ENCODE measurements at places on chromosomes 13 and 19. TPM values are rescaled to one million over a fixed set of nuclear protein-coding genes. Genes with fewer than 3 reads are reported as not detected.

DNA sequence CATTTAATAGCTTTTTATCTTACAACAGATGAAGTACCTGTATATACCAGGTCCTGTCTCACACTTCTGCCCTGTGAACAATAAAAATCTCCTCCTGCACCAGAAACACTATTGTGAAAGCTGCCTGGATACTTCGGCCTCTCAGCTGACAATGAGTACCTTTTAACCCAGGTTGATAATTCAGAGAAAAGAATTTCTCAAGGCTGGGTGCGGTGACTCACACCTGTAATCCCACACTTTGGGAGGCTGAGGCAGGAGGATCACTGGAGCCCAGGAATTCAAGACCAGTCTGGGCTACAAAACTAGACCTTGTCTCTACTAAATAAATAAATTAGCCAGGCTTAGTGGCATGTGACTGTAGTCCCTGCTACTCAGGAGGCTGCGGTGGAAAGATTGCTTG lies 65.3 kb upstream of the TM9SF2 start:
- no peak overlapping the region for H3K27ac ChIP-seq
- peaks cover 5% of the 10 kb centered on the region for H3K4me1 ChIP-seq
- no peaks in the 10 kb centered on the region for H3K27me3 ChIP-seq
- H3K36me3 ChIP-seq, result no peaks in the 10 kb centered on the region
- no peak overlapping the region for H3K4me3 ChIP-seq

DNA sequence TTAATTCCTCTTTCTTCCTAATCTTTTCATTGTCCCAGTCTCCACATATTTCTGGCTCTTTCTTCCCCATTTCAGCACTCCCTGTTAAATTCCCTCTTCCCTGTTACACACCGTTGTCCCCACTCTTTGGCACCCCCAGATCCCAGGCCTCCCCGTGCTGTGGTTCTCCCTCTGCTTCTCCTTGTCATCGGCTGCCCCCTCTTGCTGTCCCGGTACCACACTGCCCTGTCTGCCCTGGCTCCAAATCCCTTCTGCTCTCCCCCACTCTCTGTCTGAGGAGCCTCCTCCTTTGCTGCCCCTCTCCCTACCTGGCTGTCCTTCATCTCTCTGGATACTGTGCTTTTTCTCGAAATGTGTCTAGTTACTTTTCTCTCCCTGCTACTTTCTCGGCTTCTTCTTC lies 983 bp downstream of the ZNF415 start:
- no peak for DNase-seq
- no peak overlapping the region for H3K27ac ChIP-seq
- no peaks in the 10 kb centered on the region for H3K36me3 ChIP-seq
- no peaks in the 10 kb centered on the region for H3K27me3 ChIP-seq

- no peak for DNase-seq
- H3K36me3 ChIP-seq, result no peaks in the 10 kb centered on the region
- H3K27me3 ChIP-seq, result no peaks in the 10 kb centered on the region
- no peaks in the 10 kb centered on the region for H3K4me1 ChIP-seq
- no peak overlapping the region for H3K4me3 ChIP-seq
Observed at GRCh38 chr13:78786459-78786858, 127.5 kb upstream of the OBI1 start.

- peak overlapping the region; percentile 84 for H3K27ac ChIP-seq
- no peaks in the 10 kb centered on the region for H3K27me3 ChIP-seq
- DNase-seq, result no peak
- H3K4me1 ChIP-seq, result peaks cover 40% of the 10 kb centered on the region
- H3K4me3 ChIP-seq, result no peak overlapping the region
- H3K36me3 ChIP-seq, result no peaks in the 10 kb centered on the region
Observed at GRCh38 chr19:13834244-13835069, 39.2 kb downstream of the ZSWIM4 start.

GRCh38 chr19:38729653-38730469 lies 14.4 kb downstream of the CAPN12 start:
- H3K36me3 ChIP-seq, result peaks cover 54% of the 10 kb centered on the region
- no peaks in the 10 kb centered on the region for H3K27me3 ChIP-seq
- DNase-seq, result peak; percentile 61
- peak overlapping the region; percentile 93 for H3K27ac ChIP-seq
- no peak overlapping the region for H3K4me3 ChIP-seq

GRCh38 chr13:112219740-112220139 lies 152.8 kb downstream of the SOX1 start:
- no peaks in the 10 kb centered on the region for H3K4me1 ChIP-seq
- no peaks in the 10 kb centered on the region for H3K36me3 ChIP-seq
- no peak for DNase-seq
- H3K27ac ChIP-seq, result no peak overlapping the region
- no peaks in the 10 kb centered on the region for H3K27me3 ChIP-seq
- no peak overlapping the region for H3K4me3 ChIP-seq

DNA sequence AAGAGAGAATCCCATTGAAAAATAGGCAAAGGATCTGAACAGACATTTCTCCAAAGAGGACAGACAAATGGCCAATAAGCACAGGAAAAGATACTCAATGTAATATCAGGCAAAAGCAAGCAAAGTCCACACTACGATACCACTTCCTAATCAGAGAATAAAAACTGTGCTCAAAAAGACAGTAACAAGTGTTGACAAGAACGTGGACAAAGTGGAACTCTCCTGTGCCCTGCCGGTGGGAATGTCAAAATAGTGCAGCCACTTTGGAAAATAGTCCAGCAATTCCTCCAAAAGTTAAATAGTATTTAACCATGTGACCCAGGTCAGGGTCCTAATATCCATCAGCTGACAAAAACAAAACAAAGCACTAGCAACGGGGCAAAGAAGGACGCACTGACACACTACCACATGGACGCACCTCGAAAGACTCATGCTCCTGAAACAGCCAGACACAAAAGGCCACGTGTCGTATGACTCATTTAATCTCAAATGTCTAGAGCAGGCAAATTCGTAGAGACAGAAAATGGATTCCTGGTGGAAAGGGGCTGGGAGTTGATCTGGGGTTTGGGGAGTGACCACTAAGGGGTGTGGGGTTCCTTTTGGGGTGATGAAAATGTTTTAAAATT lies 5.2 kb downstream of the MIER2 start:
- H3K27me3 ChIP-seq, result no peaks in the 10 kb centered on the region
- no peak overlapping the region for H3K27ac ChIP-seq
- no peak overlapping the region for H3K4me3 ChIP-seq
- H3K36me3 ChIP-seq, result peaks cover 3% of the 10 kb centered on the region
- peaks cover 11% of the 10 kb centered on the region for H3K4me1 ChIP-seq

GRCh38 chr13:101049166-101049850 lies 367.0 kb downstream of the NALCN start:
- no peak overlapping the region for H3K4me3 ChIP-seq
- no peaks in the 10 kb centered on the region for H3K36me3 ChIP-seq
- no peak overlapping the region for H3K27ac ChIP-seq
- H3K27me3 ChIP-seq, result no peaks in the 10 kb centered on the region
- DNase-seq, result no peak
- H3K4me1 ChIP-seq, result no peaks in the 10 kb centered on the region

DNA sequence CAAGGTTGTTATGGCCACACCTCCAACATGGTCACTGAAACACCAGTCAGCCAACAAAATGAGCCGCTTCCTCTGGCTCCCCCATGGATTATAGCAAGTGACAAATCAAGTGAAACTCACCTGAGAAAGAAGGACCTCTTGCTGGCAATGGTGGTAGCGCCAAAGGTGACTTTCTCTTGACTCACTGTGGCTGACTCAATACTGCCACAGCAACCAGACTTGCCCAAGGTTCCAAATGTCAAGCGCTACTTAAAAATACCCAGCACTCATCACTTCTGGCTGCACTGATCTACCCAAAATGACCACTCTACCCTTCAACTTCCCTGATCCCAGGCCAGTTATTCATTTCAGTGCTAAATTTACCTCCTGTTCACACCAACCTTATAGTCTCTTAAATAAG lies 495.5 kb downstream of the FOXO1 start:
- H3K36me3 ChIP-seq, result no peaks in the 10 kb centered on the region
- no peak for DNase-seq
- no peaks in the 10 kb centered on the region for H3K27me3 ChIP-seq
- H3K4me1 ChIP-seq, result no peaks in the 10 kb centered on the region

DNA sequence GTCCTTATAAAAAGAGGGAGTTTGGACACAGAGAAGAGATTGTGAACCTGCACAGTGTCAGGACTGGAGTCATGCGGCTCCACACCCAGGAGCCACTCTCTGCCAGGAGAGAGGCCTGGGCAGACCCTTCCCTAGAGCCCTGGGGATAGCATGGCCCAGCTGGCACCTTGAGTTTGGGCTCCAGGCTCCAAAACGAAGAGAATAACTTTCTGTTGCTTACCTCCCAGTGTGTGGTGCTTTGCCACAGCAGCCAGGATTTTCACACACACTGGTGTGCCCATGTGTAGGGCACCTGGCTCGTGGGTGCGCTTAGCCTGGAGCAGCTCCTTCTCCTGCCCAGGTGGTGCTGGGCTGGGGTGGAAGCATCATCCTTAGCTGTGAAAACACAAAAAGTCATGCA lies 344.3 kb downstream of the TEX29 start:
- H3K4me1 ChIP-seq, result no peaks in the 10 kb centered on the region
- no peaks in the 10 kb centered on the region for H3K36me3 ChIP-seq
- no peak overlapping the region for H3K27ac ChIP-seq

- no peaks in the 10 kb centered on the region for H3K36me3 ChIP-seq
- no peak for DNase-seq
- H3K4me3 ChIP-seq, result no peak overlapping the region
- no peaks in the 10 kb centered on the region for H3K4me1 ChIP-seq
Observed at GRCh38 chr19:47435196-47435595, 15.9 kb upstream of the MEIS3 start.

GRCh38 chr19:39097299-39097698 lies 13.1 kb downstream of the ACP7 start:
- H3K4me3 ChIP-seq, result no peak overlapping the region
- H3K27ac ChIP-seq, result no peak overlapping the region
- H3K27me3 ChIP-seq, result no peaks in the 10 kb centered on the region
- no peaks in the 10 kb centered on the region for H3K36me3 ChIP-seq
- DNase-seq, result no peak
- H3K4me1 ChIP-seq, result peaks cover 4% of the 10 kb centered on the region

- no peaks in the 10 kb centered on the region for H3K4me1 ChIP-seq
- H3K27ac ChIP-seq, result no peak overlapping the region
- no peaks in the 10 kb centered on the region for H3K27me3 ChIP-seq
- peak; percentile 39 for DNase-seq
Observed at GRCh38 chr19:4803736-4804695, 12.5 kb downstream of the FEM1A start.

GRCh38 chr19:34818270-34818669 lies 45.3 kb upstream of the ZNF599 start:
- H3K27ac ChIP-seq, result no peak overlapping the region
- peaks cover 3% of the 10 kb centered on the region for H3K27me3 ChIP-seq
- no peak overlapping the region for H3K4me3 ChIP-seq

DNA sequence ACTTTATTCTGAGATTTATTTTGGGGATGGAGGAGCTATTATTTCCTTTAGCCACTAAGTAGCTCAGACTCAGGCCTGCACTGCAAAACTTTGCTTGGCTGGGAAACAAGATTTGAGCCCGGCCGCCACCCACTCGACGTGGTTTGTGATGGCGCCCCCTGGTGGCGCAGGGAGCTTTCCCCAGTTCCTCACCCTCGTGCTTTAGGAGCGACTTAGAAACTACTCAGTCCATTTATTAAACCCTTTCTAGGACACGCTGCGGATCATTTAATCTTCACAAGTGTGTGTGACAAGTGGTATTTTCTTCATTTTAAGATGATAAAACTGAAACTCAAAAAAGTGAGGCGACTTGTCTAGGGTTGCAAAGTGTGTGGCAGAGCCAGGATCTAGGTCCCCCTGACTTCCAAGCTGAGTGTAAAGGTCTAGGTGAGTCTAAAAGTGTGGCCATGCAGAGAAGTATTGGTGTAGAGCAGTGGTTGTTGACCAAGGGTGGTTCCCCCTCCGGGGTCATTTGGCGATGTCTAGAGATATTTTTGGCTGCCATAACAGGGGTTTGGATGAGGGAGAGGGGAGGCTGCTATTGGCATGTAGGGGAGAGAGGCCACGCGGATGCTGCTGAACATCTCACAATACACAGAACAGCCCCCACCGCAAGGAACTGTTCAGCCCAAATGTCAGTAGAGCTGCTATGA lies 2.2 kb downstream of the CXCL17 start:
- H3K27me3 ChIP-seq, result no peaks in the 10 kb centered on the region
- H3K27ac ChIP-seq, result no peak overlapping the region
- H3K36me3 ChIP-seq, result no peaks in the 10 kb centered on the region
- no peak for DNase-seq
- no peak overlapping the region for H3K4me3 ChIP-seq

- H3K36me3 ChIP-seq, result no peaks in the 10 kb centered on the region
- H3K4me3 ChIP-seq, result no peak overlapping the region
- no peaks in the 10 kb centered on the region for H3K27me3 ChIP-seq
Observed at GRCh38 chr13:40517486-40518480, 148.7 kb downstream of the FOXO1 start.

DNA sequence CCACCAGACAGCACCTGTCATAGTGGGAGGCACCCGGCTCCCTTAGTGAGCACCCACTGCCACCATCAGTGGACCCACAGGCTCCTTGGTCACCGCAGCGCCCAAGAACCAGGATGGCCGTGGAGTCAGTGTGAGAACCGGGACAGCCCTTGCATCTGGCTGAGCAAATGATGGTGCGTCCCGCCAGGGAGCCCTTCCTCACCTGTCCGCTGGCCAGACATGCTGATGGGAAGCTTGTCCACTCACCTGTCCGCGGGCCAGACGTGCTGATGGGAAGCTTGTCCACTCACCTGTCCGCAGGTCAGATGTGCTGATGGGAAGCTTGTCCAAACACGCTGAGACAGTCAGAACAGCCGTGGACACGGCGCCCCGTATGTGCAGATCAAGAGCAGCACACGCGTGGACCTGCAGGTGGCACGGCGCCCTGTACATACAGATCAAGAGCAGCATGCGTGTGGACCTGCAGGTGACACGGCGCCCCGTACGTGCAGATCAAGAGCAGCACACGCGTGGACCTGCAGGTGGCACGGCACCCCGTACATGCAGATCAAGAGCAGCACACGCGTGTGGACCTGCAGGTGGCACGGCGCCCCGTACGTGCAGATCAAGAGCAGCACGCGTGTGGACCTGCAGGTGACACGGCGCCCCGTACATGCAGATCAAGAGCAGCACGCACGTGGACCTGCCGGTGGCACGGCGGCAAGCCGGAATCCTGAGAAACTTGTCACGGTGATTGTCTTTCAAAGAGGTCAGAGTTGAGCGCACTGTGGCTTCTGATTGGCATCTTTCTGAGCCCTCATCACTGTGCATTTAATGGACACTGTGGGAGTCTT lies 40.7 kb upstream of the DCUN1D2 start:
- H3K36me3 ChIP-seq, result peaks cover 6% of the 10 kb centered on the region
- no peak overlapping the region for H3K4me3 ChIP-seq
- no peaks in the 10 kb centered on the region for H3K4me1 ChIP-seq
- no peaks in the 10 kb centered on the region for H3K27me3 ChIP-seq
- H3K27ac ChIP-seq, result no peak overlapping the region

- H3K36me3 ChIP-seq, result no peaks in the 10 kb centered on the region
- H3K27ac ChIP-seq, result no peak overlapping the region
- no peak for DNase-seq
- H3K4me3 ChIP-seq, result no peak overlapping the region
Observed at GRCh38 chr13:73403355-73404120, 344.7 kb downstream of the KLF5 start.

Gene BCL3
- 48.5 TPM for total RNA-seq

Gene ZNF835
- not detected for total RNA-seq

Gene UCHL3
- 29.3 TPM for total RNA-seq

Gene ZNF418
- 5.1 TPM for total RNA-seq

Gene ZNF134
- 18.9 TPM for total RNA-seq

Gene CYP4F2
- total RNA-seq, result 0.21 TPM

Gene NCR1
- total RNA-seq, result not detected

Gene HNRNPUL1
- total RNA-seq, result 183 TPM

Gene NLRP7
- total RNA-seq, result not detected

Gene GPR18
- not detected for total RNA-seq

Gene PLEKHG2
- total RNA-seq, result 1,988 TPM

Gene ZNF667
- total RNA-seq, result not detected
